ENCODE measurements at places on chromosomes 7 and 10.

GRCh38 chr7:148754912-148755311 is 56.2 kb downstream of the CUL1 start:
- DNase-seq: no peak

- no peak for DNase-seq
These were observed 176.0 kb downstream of the SKAP2 start for GRCh38 chr7:26688388-26688787.

DNA sequence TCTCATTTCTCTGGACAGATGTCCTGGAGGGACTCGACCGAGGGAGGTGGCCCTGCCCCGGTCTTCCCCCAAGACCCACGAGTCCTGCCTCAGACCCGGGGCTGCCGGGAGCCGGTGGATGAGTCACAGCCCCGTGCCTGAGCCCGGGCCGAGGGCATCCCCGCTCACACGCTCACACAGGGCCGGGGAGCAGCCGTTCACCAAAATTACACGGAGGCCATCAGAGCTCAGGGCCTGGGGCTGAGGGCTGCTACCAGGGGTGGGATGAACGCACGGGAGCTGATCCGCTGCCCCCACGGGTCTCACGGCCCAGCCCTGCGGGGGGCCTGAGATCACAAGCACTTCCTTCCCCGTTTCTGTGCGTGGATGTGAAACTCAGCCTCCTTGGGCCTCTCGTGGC is 17.5 kb downstream of the FAM20C start:
- no peak for DNase-seq

GRCh38 chr7:86665669-86666068 is 22.0 kb downstream of the GRM3 start:
- no peak for DNase-seq

- no peak for DNase-seq
These were observed 32.1 kb downstream of the ARMC3 start for GRCh38 chr10:22959950-22960349.

DNA sequence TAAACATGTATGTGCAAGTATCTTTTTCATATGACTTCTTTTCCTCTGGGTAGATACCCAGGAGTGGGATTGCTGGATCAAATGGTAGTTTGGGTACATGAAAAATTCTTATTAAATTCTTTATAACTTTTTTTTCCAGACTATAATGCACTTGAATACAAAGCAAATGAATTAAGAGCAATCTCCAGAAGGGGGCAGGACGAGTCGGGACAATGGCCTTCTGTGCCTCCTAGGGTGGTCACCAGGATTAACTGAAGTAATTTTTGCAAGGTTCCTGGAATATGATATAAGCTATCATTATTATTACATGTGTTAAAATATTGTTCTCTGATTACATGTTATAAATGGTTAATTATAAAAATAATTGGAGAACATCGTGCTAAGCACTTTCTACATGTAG is 127.2 kb downstream of the PPP1R17 start:
- DNase-seq: no peak

DNA sequence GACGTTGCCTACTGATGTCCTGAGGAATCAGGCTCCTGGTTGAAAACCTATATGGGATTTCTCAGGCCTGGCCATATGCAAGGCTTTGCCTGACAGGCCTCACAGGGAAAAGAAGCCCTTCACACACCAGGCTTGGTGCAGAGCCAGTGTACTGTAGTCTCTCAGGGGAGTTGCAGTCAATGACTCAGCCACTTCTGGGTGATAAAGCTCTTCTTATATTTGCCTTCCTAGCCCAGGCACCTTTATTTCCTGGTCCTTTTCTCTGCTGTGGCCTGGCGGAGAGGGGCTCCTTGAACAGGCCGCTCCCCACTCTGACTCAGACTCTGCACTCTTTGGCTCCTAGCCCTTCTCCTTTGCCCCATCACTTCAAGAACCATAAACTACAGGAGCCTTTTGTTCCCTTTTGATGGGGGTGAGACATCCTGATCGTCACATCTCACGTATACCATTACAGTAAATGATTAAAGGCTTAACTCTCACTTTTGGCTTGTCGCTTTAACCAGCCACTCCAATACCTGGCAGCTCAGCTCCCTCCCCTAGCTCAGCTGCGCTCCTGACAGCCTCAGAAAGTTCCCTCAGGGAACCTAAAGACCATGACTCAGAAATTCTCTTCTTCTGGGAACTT is 33.5 kb downstream of the DPY19L1 start:
- no peak for DNase-seq

GRCh38 chr7:150745086-150745485 is 7.9 kb downstream of the GIMAP5 start:
- no peak for DNase-seq

GRCh38 chr10:46326971-46327370 is 40.2 kb downstream of the ANTXRL start:
- DNase-seq: no peak

- DNase-seq: no peak
These were observed 37.1 kb downstream of the CCDC71L start for GRCh38 chr7:106623853-106624252.

DNA sequence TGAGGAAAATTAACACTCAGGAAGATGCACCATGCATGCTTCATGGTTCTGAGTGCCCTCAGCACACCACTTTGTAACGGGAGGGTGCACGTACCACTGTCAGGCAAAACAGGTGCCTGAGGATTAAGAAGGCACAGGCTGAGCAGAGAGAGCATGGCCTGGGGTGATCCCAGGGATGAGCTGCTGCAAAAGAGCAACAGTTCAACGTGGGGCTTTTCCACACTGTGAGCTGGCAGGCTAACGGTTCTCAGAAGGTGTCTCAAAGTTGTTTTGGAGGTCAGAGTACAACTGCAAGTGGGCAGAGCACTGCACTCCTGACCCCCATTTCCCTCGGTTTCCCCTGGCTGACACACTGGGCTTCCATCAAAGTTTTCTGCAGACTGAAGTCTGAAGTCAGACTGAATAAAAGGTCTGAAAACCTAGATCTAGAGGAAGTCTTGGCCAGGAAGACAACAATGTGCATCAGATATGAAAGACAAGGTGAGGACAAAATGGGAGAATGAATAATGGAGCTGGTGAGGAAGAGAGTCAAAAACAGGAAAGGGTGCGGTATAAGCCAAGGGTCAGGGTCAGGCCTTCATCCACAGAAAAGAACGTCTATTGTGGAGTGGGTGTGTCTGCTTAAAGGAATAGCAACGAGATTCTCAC is 20.5 kb downstream of the ZNF438 start:
- no peak for DNase-seq

DNA sequence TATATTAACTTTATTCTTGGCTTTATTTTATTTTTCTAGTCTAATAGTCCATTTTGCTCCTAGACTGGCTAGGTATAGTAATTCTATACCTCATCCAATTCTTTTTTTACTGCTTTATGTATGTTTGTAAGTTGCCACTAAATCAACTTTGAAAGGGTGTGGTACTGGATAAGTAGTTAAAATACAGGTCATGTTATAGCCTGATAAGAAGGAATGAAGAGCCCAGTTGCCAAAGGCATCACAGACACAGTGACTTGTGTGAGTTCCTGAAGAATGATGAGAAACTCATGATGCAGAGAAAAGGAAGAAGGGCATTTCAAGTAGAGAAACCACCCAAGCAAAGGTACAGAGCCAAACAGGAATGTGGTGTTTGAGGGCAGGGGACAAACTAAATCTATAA is 27.3 kb downstream of the NAPEPLD start:
- DNase-seq: no peak

GRCh38 chr7:128591705-128592104 is 80.4 kb upstream of the GARIN1A start:
- no peak for DNase-seq

- DNase-seq: no peak
These were observed 32.2 kb upstream of the ITGB8 start for GRCh38 chr7:20298486-20298901.

- no peak for DNase-seq
These were observed 20.6 kb downstream of the BTBD16 start for GRCh38 chr10:122291739-122292138.

DNA sequence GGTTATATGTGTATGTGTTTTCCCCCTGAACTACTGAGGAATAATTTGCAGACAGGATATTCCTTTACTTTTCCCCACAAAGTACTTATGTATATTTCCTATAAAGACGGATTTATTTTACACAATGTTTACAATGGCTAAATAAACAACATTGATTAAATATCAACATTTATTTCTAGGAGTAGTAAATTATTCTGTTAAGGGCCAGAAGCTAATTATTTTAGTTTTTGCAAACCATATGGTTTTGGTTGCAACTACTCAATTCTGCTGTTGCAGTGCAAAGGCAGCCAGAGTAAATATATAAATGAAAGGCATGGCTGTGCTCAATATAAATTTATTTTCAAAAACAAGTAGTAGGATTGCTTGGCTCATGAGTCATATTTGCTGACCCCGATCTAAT is 907.1 kb upstream of the MBL2 start:
- DNase-seq: no peak

- DNase-seq: no peak
These were observed 14.3 kb upstream of the ZNF467 start for GRCh38 chr7:149787428-149788299.

GRCh38 chr10:101189461-101190401 is 39.5 kb downstream of the LBX1 start:
- DNase-seq: no peak

DNA sequence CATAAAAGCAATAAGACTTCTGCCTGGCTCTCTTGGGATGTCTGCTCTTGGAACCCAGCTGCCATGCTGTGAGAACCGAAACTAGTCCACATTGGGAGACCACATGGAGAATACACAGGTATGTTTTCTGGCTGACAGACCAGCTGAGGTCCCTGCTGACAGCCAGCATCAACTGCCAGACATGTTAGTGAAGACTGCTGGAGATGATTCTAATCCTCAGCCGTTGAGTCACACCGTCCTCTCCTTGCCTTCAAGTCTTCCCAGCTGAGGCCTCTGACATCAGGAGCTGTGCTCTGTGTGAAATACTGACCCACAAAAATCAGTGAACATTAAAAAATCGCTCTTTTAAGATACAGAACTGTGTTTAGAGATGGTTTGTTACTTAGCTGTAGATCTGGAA is 36.9 kb upstream of the AGR2 start:
- no peak for DNase-seq

DNA sequence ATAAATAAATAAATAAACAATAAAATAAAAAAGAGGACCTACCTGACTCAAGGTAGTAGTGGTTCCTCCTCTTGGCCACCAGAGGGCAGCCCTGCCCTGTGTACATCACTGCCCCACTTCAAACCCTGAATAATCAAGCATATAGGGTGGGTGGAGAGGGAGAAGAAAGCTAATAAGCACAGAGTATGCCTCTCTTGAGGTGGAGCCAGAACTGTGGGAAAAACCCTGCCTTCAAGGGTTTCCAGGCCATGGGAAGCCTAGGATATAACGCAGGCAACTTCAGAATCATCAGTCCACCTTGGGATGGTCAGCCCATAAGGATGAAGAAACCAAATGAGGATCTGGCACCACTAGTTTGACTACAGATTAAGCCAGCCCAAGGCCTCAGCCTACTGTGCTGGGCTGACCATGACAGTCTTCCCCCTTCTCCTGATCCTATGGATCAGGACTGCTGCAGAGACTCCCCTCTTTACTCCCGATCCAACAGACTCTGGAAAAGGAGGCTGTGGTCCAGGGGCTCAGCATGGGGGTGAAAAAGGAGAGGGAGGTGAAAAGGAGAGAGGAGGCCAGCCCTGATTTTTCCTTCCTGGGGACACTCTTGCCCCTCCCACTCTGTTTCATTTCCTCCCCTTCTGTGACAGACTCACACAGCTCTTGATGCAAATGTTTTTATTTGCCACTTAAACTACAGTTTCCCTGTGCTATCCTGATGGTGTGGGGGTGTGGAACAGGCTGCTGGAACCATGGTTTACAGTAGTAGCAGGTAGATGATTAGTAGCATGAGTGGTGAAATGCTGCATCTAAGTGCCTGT is 10.1 kb downstream of the AVPI1 start:
- DNase-seq: no peak

GRCh38 chr7:36045326-36045725 is 107.7 kb upstream of the EEPD1 start:
- no peak for DNase-seq

GRCh38 chr10:75860009-75860408 is 428.6 kb downstream of the LRMDA start:
- no peak for DNase-seq

DNA sequence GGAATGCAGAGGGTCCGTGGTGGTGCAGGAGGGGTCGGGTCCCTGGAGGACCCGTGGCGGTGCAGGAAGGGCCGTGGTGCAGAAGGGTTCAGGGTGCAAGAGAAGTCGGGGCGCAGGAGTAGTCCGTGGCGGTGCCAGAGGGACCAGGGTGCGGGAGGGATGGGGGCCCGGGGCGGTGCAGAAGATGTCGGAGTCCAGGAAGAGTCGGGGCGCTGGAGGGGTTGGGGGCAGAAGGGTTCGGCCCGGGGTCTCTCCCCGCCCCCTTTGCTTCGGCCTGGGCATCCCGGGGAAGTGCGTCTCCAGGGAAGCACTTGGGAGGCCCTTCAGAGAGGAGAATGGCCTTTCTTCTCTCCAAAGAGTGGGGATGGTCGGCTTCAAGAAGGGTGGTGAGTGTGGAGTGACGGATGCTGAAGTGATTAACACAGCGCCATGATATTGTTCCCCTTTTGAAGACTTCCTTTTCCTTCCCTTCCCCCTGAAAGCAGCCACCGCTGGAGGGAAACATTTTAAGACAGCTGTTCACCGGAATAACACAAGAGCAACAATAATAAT is 997 bp downstream of the WDR37 start:
- no peak for DNase-seq

DNA sequence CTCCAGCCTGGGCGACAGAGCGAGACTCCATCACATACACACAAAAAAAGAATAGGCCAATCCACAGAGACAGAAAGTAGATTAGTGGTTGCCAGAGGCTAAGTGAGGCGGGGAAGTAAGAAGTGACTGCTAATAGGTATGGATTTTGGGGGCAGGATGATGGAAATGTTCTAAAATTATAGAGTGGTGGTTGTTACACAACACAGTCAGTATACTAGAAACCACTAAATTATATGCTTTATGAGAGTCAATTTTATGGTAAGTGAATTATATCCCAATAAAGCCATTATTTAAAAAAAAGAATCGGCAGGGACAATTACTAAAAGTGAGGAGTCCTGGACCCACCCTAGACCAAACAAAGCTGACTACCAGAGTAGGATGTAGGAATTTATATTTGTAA is 24.3 kb downstream of the DENND2A start:
- DNase-seq: no peak

- no peak for DNase-seq
These were observed 43.4 kb downstream of the FAM20C start for GRCh38 chr7:235576-236395.

DNA sequence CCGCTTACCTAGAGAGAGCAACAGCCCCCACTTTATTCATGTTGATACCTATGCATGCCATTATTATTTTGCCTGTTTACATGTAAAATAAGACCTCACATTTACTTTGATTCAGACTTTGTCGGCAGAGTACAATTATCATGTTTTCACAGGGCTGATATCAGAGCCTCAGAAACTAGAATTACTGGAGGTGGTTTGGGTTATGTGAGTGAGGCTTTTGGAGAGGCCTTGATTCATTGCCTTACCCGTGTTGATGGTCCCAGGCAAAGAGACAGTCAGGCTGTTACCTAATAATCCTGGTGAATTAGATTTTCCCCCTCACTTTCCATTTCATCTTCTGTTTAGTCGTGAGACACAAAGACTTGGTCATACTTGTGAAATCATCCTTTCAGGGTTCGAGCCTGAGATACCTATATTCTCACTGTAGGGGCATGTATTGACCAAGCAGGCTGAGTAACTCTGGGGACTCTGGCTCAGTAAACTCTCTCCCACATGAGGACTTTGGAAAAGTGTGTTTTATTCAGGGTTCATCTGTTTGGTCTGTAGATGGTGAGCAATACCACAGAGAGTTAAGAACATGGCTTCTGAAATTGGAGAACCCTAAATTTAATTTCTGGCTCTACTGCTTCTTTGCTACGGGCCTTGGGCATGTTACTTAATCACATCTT is 150.9 kb downstream of the CELF2 start:
- no peak for DNase-seq

GRCh38 chr7:139908792-139909191 is 79.7 kb downstream of the TBXAS1 start:
- no peak for DNase-seq

Measured in stimulated activated CD8-positive, alpha-beta memory T cell treated with anti-CD3 and anti-CD28 coated beads, Interleukin-7, amount 100 ng/mL, for 1 hour (primary cell).